ENCODE measurements at places on chromosomes 3 and 15.

GRCh38 chr15:31510057-31510456 lies 183.4 kb downstream of the KLF13 start:
- DNase-seq = no peak

- DNase-seq = no peak
Observed at GRCh38 chr3:196016485-196016884, 65.4 kb downstream of the TFRC start.

GRCh38 chr3:131553495-131554247 lies 50.9 kb upstream of the MRPL3 start:
- DNase-seq = no peak

DNA sequence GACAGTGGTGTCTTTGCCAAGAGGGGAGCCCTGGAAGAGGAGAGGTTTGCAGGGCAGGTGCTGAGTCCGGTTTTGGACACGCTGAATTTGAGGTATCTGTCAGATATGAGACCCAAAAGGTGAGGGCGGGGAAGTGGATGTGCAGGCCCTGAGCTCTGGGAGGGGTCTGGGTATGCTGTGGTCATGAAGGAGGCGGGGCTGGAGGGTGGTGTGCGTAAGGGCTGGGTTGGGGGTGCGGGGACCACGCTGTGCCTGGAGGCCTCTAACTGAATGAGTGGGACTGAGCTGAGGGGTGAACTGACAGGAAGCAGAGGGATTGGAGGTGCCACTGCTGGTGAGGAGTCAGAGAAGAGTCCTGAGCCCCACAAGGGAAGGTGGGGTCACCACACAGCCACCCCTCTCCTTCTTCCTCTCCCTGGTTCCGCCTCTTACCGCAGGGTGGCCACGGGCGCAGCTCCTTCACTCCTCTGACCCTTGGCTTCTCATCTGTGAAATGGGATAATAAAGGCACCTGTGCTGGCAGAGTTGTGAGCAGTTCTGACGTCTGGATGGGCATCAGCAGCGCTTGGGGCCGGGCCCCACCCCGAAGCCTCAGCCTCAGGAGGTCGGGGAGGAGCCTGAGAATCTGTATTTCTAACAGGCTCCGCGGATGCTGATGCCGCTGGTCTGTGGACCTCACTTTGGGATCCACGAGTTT lies 28.8 kb downstream of the PSTPIP1 start:
- DNase-seq = no peak

GRCh38 chr15:39823634-39824033 lies 41.0 kb upstream of the FSIP1 start:
- DNase-seq = no peak

DNA sequence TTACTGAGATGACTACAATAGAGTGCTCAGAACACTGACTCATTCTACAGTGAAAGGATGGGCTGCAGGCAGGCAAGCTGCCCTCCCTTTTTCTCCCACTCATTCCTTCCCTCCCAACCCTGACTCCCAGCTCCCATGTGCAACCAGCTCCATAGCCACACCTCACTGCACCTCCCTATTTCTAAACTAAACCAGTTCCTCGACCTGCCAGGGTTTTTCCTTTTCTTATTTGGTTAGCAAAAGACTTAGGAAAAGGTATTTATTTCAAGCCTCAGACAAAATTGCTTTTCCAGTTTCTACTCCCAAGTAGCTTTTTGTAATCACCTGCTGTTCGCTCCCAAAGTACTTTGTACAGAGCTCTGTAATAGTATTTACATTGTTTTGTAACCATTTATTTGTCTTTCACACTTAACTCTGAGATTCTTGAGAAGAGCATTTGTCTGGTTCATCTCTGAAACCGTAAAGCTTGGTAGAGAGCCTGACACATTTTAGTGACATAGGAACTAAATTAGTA lies 2.2 kb downstream of the AADAC start:
- no peak for DNase-seq

GRCh38 chr3:9146367-9147071 lies 102.9 kb downstream of the SRGAP3 start:
- DNase-seq = no peak

DNA sequence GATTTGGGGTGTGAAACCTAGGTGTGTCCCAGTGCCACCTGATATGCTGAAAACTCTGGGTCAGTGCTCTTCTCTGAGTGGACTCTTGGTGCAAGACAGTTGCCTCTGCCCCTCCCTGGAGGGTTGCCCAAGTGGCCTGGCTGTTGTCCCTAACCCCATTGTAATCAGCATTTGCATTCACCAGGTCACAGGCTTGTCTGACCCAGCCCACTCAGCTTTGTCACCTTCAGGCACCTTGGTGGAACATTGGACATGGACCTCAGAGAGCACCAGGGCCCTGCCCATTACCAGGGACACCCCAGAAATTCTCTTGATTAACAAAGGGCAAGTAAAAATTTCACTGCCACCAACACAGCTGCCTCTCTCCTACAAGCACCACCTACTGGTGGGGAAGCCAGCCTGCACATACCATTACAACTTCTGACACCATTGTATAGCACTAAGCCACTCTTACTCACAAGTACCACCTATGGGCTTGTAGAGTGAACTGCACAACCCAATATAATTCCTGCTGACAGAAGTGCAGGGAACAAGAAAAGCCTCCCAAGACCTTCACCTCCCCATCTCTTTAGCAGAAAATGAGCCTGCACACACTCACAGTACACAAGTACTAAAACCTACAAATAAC lies 324.6 kb downstream of the EPHA6 start:
- DNase-seq = no peak

DNA sequence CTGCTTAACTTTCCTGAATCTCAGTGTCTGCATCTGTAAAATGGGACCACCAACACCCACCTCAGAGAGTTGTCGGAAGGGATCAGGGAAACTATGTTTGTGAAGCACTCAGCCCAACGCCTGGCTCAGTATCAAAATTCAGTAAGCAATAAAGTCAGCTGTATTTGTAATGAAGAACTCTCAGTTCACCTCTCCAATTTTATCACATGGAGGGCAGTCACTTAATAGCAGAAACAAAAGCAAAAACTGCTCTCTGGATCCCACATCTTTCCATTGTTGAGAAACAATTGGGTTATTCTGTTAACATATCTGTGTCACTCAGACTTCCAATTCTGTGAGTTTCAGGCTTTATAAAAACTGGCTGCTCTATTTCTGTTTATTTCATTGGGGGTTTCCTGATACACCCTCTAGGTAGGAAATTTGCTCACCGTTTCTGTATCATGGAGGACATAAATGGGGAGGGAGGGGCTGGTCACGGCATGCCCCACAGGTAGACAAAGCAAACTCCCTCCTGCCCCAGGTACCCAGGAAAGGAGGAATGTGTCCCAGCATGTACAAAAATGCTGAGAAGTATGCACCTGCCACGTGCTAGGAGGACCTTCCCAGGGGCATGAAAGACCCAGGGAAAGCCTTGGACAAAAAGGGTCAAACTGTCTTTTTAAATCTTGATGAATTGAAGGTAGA lies 81.4 kb upstream of the LMOD3 start:
- no peak for DNase-seq

- DNase-seq = no peak
Observed at GRCh38 chr3:57673156-57673555, 19.7 kb downstream of the DENND6A start.

DNA sequence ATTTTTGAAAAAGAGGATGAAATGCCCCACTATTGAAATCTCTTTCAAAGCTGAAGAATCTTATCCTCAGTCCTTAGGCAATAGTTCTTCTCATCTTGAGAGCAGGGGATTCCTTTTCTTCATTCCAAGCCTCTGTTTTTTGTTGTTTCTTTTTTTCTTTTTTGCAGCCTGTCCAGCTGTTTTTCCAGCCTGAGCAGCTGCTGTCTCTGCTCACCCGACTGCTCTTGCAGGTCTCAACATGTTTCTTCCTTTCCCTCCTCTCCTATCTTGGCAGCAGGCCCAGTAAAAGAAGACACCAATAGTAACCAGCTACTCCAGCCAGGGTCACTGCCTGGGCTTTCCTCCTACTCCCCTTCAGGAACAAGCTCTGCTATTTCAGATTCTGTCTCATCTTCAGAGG lies 23.8 kb downstream of the MEX3B start:
- no peak for DNase-seq

GRCh38 chr3:124078953-124079911 lies 87.3 kb upstream of the ROPN1 start:
- DNase-seq = no peak

DNA sequence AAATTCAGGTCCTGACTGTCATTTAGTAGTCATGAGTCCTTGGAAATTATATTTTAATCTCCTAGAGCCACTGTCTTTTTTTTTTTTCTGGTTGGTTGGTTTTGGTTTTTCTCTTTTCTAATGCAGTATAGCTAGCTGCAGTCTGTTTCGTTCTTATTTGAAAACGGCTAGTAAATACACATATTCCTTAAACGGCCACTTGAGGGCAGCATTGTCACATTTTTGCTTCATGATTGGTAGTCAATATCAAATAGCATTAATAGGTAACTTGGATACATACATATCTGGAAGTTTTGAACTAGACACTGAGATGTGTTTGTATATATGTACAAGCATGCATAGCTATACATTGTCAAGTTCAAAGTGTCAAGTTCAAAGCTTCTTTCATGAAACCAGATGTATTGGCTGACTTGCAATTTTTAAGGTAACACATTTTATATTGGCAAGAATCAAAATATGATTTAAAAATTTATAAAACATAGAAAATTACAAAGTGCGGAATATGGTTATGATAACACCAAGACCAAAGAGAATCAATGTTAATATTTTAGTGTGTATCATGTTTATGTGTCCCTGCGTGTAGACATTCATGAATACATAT lies 22.5 kb downstream of the GABRA5 start:
- DNase-seq = peak; percentile 16

GRCh38 chr3:165797551-165797950 lies 39.7 kb downstream of the BCHE start:
- DNase-seq = no peak

DNA sequence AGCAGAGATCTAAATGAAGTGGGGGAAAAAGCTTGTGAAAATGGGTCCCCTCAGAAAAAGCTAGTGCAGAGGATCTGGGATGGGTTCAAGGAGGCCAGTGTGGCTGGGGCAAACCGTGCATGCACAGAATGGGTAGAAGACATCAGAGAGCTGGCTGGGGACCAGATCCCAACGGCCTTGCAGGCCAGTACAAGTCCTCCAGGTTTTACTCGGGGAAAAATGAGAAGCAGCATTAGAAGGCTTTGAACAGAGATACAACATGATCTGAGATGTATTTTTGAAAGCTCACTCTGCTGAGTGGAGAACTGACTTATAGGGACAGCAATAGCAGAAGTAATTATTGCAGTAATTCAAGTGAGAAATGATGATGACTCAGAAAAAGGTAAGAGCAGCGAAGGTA lies 114.5 kb downstream of the HERC1 start:
- DNase-seq = no peak

GRCh38 chr15:65942436-65942835 lies 73.1 kb downstream of the RAB11A start:
- DNase-seq = no peak

DNA sequence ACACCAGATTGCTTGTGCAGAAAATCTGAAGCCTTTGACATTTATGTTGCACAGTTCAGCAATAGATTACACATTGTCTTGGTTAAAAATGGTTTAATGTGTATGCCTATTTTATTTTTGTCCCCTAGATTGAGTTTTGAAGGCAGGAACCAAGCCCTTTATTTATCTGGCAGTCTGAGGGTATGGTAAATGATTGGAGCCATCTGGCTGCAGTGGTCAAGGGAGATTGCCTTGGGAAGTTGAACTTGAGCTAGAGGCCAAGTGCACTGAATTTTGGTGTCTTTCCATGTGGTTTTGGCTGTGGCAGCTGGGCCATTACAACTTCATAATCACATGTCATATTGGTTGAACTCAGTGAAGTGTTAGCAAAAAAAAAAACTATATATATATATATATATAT lies 248.7 kb upstream of the C2CD4B start:
- no peak for DNase-seq

- DNase-seq = no peak
Observed at GRCh38 chr15:66859688-66860253, 157.7 kb downstream of the SMAD6 start.

GRCh38 chr3:46019707-46020106 lies 7.6 kb downstream of the XCR1 start:
- DNase-seq = no peak

DNA sequence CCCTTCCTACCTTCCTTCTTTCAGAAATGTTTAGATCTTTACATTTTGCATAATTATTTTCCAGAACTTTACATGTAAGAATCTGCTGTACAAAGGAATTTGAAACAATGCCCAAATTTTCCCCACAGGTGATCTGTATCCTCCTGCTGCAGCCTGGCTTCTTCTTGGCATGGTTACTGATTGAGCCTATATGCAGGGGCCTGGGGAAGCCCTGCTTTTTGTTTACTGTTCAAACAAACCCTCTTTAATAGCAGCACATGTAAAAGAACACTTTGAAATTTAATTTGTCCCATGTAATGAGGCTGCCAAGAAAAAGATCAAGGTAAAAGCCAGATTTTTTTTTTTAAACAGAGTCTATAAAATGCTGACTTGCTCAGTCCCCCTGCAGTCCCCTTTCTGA lies 432.2 kb downstream of the TUSC7 start:
- DNase-seq = no peak

GRCh38 chr3:126304704-126305103 lies 52.5 kb downstream of the KLF15 start:
- no peak for DNase-seq

GRCh38 chr3:29247088-29247745 lies 33.7 kb upstream of the RBMS3 start:
- DNase-seq = no peak

- DNase-seq = no peak
Observed at GRCh38 chr3:127412578-127413317, 124.9 kb upstream of the PRR20G start.

- no peak for DNase-seq
Observed at GRCh38 chr15:81038975-81039607, 38.4 kb downstream of the TLNRD1 start.

- DNase-seq = no peak
Observed at GRCh38 chr3:39144748-39145380, 8.5 kb downstream of the CSRNP1 start.

- DNase-seq = no peak
Observed at GRCh38 chr3:131072099-131072559, 45.5 kb downstream of the NEK11 start.

- no peak for DNase-seq
Observed at GRCh38 chr3:110773413-110773954, 298.1 kb upstream of the NECTIN3 start.

- peak; percentile 82 for DNase-seq
Observed at GRCh38 chr3:113838631-113839209, at the start of gene GRAMD1C. TSS of gene GRAMD1C (plus strand) at chr3:113838788. CDS start at chr3:113838910, 122 bp downstream.

GRCh38 chr3:4302747-4303146 lies 422 bp upstream of the SETMAR start:
- DNase-seq = no peak

- DNase-seq = no peak
Observed at GRCh38 chr3:76565496-76566210, 474.2 kb upstream of the ROBO2 start.

Measured in stimulated activated CD4-positive, alpha-beta T cell treated with anti-CD3 and anti-CD28 coated beads, Interleukin-1b, Interleukin-23, amount 100 ng/mL, for 4 hours (primary cell).